Renal pelvis (tissue), 12 donors: ENCODE measurements at places on chromosomes 13 and 19. TPM values are rescaled to one million over a fixed set of nuclear protein-coding genes. Genes with fewer than 3 reads are reported as not detected.

Gene BRME1
- polyA plus RNA-seq, result 9.9 TPM

Gene CEACAM16
- not detected for polyA plus RNA-seq

Gene CACTIN
- polyA plus RNA-seq, result 27.4 TPM

Gene PPP1R13L
- 9.0 TPM for polyA plus RNA-seq

Gene NALCN
- polyA plus RNA-seq, result 2.0 TPM

Gene VSTM2B
- 0.68 TPM for polyA plus RNA-seq

Gene CEACAM6
- 0.31 TPM for polyA plus RNA-seq

Gene PPP1R15A
- 33.8 TPM for polyA plus RNA-seq

Gene HCN2
- polyA plus RNA-seq, result 0.27 TPM

Gene FUT3
- polyA plus RNA-seq, result 0.64 TPM

GRCh38 chr19:45657520-45658167 lies 10.4 kb upstream of the GIPR start:
- DNase-seq, result no peak

DNA sequence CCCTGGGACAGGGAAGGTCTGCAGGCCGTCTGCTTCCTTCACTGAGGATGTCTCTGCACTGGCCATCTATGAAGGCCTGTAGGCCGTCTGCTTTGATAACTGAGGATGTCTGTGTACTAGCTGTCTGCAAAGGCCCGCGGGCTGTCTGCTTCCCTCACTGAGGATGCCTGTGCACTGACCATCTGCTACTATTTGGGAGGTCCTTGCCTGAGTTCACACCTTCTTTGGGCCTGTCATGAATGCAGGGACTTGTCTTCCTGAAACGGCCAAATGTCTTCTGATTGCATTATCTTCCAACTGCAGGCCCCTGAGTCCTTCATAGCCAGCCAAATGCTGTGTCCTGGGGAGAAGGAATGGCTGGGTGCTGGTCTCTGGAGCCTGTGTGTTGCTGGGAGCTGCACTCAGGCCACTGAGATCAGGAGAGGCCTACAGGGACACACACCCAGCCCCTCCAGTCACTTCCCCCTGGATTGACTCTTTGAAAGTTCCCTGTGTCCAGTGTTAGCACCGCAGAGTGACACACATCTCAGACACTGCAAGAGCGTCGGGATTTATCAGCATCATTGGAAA lies 72.9 kb downstream of the TEX29 start:
- no peak for DNase-seq

GRCh38 chr19:31174948-31175347 lies 174.3 kb downstream of the TSHZ3 start:
- no peak for DNase-seq

- no peak for DNase-seq
These were observed 30.6 kb upstream of the ISYNA1 start for GRCh38 chr19:18468517-18468916.

DNA sequence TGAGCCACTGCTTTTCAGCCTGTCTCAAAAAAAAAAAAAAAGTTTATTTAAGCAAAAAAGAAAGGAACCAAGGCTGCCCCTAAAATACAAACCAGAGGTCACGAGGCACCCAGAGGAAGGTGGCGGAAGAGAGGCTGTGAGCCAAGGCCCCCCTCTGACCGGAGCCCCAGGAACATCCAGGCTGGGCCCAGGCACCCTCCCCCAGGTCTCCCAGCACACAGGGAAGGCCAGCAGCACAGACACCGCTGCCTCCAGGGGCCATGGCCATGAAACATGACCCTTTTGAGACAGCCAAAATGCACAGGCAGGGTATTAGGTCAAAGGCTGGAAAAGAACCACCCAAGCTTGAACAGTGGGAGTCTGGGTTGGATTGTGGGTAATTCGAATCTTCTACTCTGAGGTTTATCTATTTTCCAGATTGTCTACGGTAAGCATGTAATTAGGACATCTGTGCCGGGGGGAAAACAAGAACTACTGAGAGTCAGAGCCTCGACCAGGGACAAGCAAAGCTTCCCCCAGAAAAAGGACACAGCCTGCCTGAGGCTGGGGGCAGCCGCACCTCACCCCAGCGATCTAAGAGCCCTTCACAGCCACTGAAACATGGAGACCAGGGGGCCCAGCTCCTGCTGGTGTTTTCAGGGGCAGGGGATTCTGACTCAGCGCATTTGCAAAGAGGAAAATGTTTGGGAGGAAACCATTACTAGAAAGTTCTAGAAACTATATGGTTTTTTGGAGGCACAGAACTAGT lies 8.4 kb downstream of the PEX11G start:
- DNase-seq, result peak; percentile 39

DNA sequence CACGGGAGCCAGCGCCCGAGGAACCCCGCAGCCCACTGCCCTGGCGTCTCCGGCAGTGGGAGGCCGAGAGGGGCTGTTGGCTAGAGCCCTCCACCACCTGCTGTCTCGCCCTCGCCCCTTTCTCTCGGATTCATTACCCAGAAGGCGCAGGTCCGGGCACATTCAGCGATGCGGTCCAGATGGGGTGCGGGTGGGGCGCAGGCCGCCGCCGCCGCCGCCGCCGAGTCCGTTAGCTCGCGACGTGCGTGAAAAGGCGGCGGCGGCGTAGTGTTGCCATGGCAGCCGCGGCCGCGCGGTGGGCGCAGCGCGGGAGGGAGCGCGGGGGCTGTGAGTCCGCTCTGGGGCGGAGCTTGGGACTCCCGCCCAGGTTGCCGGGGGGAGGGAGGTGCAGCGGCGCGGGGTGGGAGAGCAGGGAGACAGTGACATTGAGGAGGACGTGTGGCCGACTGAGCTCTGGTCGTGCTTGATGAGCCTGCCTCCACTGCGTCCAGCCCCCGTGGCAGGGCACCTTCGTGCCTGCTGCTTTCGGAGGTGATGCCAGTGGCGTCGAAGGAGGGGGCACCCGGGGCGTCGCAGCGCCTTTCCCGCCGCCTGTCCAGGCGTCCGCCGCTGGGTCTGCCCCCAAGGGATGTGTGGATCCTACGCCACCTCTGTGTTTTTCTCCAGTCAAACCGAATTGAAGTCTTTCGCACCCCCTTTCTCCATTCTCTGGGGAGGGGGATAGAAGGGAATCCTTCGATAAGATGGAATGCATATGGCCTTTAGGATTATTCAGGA lies at the start of gene KATNAL1:
TSS of gene KATNAL1 (minus strand) at position 358 of the 777 bp plus-strand sequence. CDS start 23,774 bp downstream, outside the sequence.
- DNase-seq, result peak; percentile 77

DNA sequence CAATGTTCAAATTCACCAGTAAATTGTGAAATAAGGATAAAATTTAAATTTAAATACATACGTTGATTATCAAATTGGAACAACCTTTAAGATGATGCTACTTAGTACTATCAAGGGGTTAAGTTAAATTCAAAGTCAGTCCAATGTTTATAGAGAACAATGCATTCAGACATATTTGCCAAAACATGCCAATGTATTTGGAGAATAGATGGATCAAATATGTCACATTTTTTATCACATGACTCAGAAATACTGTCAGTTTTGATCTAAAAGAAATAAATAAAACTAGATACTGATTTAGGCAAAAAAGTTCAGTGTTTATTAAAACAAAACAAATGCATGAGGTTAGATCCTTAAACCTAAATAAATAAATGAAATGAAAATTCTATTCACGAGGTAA lies 281.2 kb downstream of the SLITRK5 start:
- no peak for DNase-seq

DNA sequence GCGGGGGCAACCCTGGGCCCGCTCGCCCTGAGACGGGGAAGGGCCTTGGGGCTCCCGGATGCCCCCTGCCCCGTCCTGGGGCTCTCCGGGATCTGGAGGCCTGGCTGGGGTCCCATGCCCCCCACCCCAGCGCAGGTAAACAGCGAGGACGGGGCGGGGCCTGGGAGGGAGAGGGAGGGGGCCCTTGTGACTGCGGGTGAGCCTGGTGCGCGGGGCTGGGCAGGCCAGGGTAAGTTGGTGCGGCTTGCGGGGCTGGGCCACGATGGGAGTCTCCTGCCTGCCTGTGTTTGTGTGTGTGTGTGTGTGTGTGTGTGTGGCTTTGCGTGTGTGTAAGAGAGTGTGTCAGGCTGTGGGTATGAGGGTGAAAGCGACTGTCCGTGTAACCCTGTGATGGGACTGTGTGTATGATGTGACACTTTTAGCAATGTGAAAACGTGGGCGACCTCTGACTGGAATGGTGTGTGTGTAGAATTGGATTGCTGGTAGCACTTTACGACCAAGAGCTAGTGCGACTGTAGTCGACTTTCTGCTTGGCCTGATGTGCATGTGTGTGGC lies 426 bp downstream of the KLC3 start:
- DNase-seq, result no peak

DNA sequence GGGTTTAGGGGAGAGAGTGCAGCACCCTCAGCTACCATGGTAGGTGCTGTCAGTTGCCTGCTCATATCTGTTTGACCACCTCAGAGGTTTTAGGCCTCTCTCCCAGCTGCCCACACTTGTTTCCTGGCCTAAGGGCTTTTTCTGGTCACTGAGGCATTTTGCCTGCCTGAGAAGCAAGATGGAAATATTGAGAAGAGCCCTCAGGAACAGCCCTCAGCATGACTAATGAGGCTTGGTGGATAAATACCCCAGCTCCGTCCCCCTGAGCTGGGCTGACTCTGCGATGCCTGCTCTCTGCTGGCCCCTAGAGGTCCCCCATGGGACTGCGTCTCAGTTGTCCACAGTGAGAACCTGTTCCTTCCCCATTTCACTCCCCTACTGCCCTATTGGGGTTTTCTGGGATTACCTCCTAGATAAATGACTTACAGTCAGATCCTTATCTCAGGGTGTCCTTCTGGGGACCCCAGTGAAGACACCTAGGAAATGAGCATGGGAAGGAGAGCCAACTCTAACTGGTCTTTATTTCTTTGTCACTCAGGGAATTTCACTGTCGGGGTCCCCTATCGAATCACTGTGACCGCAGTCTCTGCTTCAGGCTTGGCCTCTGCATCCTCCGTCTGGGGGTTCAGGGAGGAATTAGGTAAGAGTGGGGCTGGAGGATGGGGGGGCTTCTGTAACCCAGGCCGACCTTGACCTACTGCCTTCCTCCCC lies 13.3 kb downstream of the PALM3 start:
- no peak for DNase-seq

DNA sequence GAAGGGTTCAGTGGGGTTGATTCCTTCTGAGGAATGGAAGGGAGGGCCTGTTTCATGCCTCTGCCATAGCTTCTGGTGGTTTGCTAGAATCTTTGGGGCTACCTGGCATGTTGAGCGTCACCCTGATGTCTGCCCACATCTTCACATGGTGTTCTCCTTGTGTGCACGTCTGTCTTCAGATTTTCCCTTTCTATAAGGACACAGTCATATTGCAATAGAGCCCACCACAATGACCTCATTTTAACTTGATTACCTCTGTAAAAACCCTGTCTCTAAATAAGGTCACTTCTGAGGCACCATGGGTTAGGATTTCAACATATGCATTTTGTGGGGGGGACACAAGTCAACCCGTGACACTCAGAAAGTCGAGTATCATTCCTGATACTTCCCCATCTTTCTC lies 257.9 kb downstream of the COG6 start:
- no peak for DNase-seq

GRCh38 chr19:23098988-23099387 lies 17.8 kb upstream of the ZNF730 start:
- DNase-seq, result no peak

DNA sequence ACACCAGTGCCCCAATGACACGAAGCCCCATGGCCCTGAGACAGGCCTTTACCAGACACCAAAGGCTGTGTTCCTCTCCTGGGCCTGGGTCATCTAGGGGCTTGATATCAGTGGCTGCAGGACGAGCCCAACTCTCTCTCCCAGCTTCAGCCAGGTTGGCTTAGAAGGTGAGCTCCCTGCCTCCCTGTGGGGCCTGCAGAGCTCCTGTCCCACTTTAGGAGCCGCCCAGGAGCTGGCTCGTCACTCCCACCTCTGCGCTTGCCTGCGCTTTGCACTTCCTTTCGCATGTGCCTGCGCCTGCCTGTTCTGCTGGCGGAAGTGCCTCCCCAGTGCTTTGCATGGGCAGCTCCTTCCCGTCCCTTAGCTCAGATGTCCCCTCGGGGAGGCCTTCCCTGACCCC lies 4.9 kb downstream of the CALM3 start:
- no peak for DNase-seq

DNA sequence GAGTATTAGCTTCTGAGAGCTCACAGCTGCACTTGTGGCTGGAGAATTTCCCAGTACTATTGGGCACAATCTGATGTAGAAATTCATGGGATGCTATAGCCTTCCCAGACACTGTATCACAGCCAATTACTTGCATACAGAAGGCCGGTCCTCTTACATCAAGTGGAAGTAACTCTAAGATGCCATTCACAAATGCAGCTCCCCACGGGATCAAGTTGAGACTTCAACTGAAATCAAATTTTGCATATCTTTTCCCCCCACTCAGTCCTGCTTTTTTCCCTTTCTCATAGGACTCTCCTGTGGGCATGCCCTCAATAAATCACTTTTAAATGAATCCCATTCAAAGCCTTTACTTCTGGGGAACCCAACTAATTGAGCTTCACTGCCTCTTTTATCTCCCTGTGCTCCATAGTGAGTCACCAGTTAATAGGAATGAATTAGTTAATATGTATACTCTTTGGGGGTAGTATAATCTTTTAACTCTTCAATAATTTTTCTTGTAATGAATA lies 1970.8 kb downstream of the OLFM4 start:
- no peak for DNase-seq

GRCh38 chr13:45162821-45163220 lies 38.0 kb downstream of the KCTD4 start:
- no peak for DNase-seq

GRCh38 chr19:4234862-4235201 lies 5.5 kb downstream of the EBI3 start:
- DNase-seq, result no peak

GRCh38 chr19:17718550-17718946 lies 732 bp upstream of the MAP1S start:
- DNase-seq, result no peak

GRCh38 chr19:17953316-17953801 lies 13.5 kb upstream of the KCNN1 start:
- DNase-seq, result no peak

DNA sequence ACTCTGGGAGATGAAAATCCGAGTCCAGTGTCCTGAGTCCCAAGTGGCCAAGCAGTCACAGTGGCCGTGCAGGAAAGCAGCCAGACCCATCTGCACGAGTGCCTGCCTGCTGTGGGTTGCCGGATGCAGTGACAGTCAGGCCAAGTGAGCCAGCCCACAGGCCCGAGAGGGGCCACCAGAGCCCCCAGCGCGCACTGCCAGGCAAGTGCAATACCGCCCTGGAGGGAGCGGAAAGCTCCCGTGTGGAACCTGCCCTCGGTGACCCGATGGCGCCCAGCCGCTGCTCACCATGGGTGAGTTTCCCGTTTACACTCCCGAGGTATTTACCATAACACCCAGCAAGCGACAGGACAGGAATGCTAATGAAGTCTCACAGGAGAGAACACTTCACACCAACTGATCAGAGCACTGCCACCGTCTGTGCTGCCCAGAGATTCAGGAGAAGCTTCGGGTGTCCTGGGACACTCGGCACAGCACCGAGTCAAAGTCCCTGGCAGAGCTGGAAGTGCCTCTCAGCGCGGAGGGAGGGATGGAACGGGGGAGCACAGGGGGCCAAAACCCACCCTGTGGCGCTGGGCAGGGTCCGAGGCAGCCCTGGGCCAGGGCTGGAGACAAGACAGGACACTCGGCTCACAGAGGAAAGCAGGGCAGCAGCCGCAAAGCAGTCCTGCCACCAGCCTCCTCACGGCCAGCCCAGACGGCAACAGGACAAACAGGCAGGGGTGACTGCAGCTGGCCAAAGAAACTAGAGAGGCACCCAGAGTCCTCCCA lies 21.3 kb upstream of the TINCR start:
- DNase-seq, result no peak

GRCh38 chr13:111049791-111050538 lies 65.1 kb upstream of the ARHGEF7 start:
- DNase-seq, result no peak
